ENCODE measurements at places on chromosomes 2 and 18.

DNA sequence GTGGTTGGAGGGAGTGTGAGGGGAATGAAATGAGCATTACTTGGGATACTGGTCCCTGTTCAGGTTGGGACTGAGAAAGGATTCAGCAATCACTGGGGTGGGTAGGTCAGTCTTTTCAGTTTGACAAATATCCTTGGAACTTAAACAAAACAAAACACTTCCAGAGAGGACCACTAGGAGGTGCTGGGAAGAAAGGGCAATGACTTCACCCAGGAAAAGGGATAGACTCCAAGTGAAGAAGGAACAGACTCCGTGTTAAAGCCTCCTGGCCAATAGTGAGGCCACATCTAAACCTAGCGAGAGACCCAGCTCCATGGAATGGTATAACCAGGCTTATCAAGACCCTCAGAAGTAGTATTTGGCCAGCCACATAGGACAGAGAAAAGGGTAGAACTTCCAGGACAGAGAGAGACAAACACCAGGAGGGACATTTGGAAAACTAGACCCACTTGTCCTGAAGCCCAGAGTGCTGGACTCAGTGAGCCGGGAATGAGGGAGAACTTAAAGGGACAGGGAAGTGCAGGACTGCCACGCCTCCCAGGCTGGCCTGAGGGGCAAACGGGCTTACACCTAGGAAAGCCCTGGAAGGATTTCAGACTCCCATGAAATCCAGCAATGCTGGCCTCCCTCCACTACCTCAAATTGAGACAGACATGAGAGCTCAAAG is 19.6 kb upstream of the KCNG3 start:
- DNase-seq = no peak

DNA sequence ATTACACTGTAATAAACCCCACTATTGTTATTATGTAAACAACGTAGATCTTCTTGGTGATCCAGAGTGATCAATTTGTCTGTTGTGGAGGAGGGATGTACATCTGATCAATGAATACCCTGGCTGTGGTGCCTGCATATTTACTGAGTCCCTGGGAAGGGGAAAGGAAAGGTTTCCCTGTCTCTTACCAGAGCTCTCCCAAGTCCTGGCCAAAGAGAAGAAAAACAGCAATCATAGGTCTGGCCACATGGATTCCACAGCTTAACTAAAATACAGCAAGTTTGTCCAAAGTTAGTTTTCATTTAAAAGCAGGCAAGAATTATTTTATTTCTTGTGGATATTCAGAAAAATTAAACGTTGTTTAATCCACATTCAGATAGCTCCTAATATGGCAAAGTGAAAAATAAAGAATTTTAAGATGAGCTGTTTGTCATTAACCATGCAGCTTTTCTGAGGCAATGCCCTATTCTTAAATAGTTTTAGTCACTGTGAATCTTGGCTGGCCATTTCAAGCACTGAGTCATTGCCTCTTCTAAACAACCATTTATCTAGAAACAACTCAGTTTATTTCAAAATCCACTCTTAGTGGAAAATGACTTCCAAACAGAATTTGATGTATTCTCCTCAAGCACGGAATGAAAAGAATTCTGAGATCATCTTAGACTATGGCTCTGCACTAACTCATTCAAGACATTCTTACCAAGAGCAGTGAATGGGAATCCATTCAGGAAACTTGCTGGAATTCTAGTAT is 1004.4 kb upstream of the CDH2 start:
- DNase-seq = no peak

- no peak for DNase-seq
Observed at GRCh38 chr2:180291552-180292421, 284.7 kb upstream of the CWC22 start.

GRCh38 chr2:160460333-160460731 is 33.3 kb downstream of the RBMS1 start:
- no peak for DNase-seq
